IMR-90 (cell line): ENCODE measurements at places on chromosomes 13 and 19.

DNA sequence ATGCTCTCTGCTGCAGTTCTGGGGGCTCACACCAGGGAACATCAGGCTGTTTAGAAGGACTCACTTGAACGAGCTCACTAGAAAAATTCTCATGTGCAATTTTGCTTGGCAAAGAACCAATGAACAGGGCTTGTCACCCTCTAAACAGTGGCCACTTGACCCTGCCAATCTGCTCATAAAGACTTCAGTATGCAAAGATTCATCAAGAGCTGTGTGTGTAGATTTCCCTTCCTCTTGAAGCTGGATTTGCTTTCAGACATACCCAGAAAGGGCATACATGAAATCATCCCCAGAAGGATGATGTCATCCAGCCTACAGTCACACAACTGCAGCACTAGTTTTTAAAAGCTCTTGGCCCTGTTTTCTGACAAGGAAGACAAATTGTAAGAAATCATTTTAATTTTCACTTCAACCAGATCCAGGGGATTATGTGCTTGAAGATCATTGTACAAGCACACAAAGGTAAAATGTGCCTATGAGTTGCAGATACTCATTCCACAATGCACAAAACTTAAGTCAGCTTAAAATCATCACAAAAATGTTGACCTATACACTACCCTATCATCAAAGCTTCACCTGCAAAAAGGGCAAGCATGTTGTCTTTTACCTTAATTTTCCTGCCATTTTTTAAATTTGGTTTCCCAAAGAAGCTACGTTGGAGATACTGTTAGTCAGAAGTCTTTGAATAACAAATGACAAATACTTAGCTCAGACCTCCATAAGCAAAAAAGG is 5.2 kb upstream of the STK24 start:
- DNase-seq = peak; percentile 85

DNA sequence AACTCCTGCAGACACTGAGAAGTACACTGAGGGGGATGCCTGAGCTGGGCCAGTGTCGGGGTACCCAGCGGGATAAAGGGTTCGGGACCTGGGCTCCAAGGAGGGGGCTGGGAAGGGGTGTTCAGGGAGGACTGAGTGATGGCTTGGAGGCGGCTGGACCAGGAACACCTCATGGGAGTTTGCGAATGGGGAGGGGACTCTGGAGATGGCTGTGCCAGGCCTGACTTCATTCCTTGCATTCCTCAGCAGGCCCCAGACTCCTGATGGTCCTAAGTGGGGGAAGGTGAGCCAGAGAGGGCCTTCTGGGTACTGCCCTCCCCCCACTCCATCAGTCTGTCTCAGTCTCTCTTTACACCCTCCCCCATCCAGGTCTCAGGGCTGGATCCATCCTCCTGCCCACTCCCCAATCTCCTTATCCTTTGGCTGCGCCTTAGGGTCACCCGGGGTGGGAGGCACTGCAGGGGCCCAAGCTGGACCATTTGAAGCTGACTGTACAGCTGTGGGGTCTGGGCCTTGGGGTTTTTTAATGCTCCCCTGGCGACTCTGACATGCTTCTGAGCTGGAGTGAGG is 13.8 kb downstream of the PAK4 start:
- DNase-seq = no peak

- no peak for DNase-seq
These were observed 6.1 kb downstream of the KDM4B start for GRCh38 chr19:4974880-4975469.

- DNase-seq = no peak
These were observed 31.6 kb upstream of the ZNRF4 start for GRCh38 chr19:5423567-5424125.

GRCh38 chr13:99376132-99376531 is 68.9 kb upstream of the GPR183 start:
- DNase-seq = no peak

GRCh38 chr19:51020988-51021651 is 1.6 kb upstream of the KLK10 start:
- DNase-seq = peak; percentile 51

DNA sequence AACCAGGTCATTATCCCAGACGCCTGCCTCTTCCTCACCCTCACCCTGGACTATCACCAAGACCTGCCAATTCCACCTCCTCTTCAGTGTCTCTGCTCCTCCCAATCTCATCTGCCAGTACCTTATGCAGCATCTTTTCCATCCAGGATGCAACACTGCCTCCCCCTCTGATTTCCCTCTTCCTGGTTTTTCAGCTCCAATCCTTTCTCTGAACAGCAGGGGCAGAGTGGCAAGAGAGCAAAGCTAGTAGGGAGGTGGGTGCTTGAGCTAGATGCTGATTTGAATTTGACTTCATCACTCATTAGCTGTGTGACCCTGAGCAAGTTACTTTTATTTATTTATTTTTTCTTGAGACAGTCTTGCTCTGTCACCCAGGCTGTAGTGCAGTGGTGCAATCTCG is 25.6 kb upstream of the CABP5 start:
- no peak for DNase-seq

DNA sequence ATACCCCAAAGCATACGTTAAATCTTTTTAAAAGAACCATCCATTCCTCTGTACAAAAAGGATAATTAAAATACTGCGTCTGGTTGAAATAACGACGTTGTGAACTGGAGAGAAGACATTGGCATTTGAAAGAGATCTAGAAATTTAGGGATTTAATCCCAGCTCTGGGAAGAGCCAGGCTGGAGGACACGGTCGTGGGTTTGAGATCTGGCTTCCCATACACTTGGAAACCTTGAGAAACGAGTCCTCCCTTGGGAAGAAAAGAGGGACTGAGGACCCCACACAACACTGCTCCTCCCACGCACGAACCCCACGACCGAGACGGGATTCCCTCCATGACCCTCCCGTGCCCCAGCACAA is 625 bp downstream of the ZNF709 start:
- DNase-seq = peak; percentile 6

- no peak for DNase-seq
These were observed 46.2 kb downstream of the DCT start for GRCh38 chr13:94433055-94433961.

DNA sequence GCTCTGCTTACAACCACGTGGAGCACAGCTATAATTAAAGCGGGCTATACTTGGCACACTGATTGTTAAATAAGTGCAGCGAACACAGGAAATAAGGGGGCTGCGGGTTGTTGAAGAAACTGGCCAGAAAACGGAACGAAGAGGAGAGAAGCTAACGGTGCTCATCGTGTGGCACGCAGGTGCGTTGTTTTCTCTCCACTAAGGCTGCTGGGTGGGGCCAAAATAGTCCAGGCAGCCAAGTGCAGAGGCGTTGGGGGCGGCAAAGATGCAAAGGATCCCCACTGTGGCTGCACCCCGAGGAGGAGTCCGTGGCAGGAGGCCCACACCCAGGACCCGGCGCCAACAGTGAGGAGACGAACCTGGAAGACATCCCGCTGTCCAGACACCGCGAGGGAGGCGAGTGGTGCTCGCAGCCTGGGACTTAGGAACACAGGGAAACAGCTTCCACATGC is 8.1 kb upstream of the ARL11 start:
- DNase-seq = no peak

DNA sequence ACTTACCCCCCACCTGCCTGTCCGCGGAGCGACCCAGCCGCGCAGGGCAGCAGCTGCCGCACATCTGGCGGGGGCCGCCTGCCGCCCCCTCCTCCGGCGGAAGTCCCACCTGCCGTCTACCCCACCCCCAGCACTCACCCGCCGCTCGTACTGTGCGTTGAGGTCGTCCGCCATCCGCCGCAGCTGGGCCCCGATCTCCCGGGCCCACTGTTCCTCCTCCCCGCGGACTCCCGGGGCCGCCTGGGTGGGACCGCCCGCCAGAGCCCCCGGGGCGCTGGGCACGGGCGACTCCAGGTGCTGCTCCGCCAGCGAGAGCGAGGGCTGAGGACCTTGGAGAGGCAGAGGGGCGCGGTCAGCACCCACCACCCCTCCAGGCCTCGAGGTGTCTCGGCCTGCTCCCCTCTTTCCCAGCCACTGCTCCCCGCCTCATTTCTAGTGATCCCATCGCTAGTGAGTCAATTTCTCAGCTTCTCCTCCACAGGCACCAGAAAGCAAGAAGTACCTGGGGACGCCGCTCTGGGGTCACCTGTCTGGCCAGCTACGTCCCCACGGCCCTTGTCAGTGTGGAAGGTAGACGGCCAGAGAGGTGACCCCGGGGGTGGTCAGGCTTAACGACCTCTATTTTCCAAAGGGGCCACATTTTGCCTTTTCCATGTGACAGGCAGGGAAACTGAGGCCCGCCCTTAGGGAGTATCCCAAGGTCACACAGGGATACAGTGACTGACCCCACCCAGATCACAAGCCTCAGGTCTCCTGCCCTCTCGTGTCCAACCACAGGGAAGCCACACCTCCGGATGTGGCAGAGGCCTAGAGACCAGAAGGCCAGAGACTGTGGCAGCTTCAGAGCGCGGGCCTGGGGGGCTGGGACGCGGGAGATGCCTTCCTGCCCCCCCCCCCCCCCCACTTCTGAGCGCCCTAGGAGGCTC is 4.3 kb downstream of the BBC3 start:
- peak; percentile 67 for DNase-seq

- DNase-seq = no peak
These were observed 390.3 kb upstream of the ZNF507 start for GRCh38 chr19:31955061-31955460.

GRCh38 chr13:101149735-101150384 is 266.4 kb downstream of the NALCN start:
- peak; percentile 66 for DNase-seq

DNA sequence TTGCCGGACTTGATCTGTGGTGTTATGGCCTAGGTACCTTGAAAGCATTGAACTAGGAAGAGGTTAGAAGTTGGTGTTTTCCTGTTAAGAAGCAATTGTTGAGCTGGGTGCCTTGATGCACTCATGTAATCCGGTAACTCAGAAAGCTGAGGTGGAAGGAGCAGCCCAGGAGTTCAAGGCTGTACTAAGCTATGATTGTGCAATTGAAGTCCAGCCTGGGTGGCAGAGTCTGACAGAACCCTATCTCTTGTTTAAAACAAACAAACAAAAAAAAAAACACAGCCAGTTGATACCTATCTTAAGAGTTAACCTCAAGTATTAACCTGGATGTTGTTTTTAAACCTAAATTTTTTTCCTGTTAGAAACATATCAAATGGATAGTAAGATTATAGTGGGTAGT is 19.3 kb downstream of the SAFB start:
- no peak for DNase-seq

GRCh38 chr13:32233062-32233461 is 82.1 kb downstream of the ZAR1L start:
- no peak for DNase-seq

- no peak for DNase-seq
These were observed 6.6 kb downstream of the GADD45B start for GRCh38 chr19:2482354-2483038.

- no peak for DNase-seq
These were observed 125.0 kb downstream of the IER2 start for GRCh38 chr19:13275016-13275722.

DNA sequence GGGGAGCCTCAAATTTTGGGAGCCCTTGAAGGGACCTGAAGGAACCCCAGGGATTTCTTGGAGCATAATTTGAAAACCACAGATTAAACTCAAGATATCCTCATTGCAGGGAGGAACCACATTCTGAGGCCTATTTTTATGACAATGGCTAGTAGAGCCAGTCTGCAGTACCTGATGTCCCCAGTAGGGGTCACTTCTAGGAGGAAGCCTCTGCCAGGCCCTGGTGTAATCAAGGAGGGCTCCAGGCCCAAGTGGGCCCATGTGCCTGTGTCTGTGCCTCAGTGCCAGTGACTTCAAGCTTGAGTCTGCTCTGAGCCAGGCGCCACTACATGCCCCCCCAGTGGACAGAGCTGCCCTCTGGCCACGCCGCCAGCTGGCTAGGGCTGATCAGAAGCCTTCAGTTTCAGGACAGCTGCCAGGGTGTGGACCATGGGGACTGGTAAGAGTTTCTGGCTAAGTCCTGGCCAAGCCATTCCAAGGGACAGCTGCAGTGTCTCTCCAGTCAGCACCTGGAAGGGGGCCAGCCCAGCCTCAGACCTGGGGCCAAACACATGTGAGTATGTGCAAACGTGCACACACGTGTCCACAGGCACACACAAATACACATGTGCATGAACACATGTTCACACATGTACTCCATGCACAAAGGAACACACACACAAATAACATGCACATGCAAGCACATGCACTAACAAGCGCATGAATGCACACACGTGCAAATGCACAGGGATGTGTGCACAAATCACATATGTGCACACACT is 20.5 kb upstream of the SLC7A10 start:
- DNase-seq = no peak

DNA sequence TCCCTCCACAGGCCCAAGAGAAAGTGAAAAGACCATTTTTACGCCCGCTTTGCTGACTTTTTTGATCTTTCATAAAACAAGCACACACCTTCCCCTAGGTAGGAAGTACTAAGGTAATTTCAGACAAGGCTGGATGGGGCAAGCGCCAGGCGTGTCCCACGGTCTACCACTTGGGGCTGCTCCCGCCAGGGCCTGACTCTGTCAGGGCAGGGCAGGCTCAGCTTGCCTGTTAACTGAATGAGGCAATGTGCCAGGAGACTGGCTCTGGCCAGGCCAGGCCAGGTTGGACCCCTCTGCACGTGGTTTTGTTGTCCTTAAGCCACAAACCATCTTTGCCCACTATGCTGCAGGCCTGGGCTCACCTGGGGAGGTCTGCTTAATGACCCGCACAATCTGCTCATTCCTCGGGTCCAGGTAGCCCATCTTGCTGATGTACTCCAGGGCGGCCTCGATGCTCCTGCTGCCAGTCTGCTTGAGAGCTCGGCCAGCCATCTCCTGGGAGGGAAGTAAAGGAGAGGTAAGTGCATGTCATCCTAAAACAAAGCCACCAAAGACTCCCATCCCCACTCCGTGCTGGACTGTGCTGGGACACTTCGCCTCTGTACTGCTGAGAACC is 70.4 kb downstream of the LATS2 start:
- DNase-seq = no peak

GRCh38 chr13:33109801-33110200 is 93.6 kb downstream of the KL start:
- DNase-seq = no peak

GRCh38 chr13:53276265-53276664 is 247.7 kb downstream of the OLFM4 start:
- no peak for DNase-seq

GRCh38 chr19:41295499-41295898 is 14.5 kb upstream of the CCDC97 start:
- DNase-seq = no peak

GRCh38 chr13:98240135-98240534 is 63.1 kb upstream of the RNF113B start:
- no peak for DNase-seq

GRCh38 chr19:7636691-7637373 is at the start of gene STXBP2:
Gene STXBP2, plus strand, starts transcription at chr19:7637110. Its CDS starts 40 bp downstream, at chr19:7637150.
- DNase-seq = no peak

- no peak for DNase-seq
These were observed 211.2 kb downstream of the UQCRFS1 start for GRCh38 chr19:29001597-29002245.

- DNase-seq = no peak
These were observed 2012.6 kb downstream of the PCDH9 start for GRCh38 chr13:65217471-65217995.
